NCI-H1048 (cell line): ENCODE measurements at places on chromosomes 16 and 17.

- DNase-seq, result no peak
These were observed 231.1 kb upstream of the CDH5 start for GRCh38 chr16:66135421-66135831.

- no peak for DNase-seq
These were observed 24.8 kb upstream of the MRPS23 start for GRCh38 chr17:57874434-57875289.

DNA sequence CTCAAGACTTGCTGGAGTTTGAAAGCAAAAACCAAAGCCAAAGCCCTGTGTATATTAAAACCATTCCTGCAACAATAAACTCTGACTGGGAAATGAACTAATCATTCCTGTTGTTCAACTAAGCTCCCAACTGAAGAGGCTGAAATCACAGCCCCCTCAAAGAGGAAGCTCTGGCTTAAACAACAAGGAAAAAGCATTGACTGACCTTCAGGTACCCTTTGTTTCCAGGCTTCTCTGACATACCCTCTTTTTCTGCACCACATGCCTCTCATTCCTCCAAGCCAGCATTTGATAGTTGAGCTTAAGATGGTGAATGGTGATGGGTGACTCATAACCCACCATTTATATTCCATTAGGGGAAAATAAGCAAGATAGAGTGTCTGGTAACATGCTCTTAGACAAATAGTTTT is 470.9 kb upstream of the SOX9 start:
- DNase-seq, result no peak

- no peak for DNase-seq
These were observed 15.0 kb upstream of the SALL1 start for GRCh38 chr16:51166091-51166490.

GRCh38 chr17:72516772-72517399 is 396.1 kb downstream of the SOX9 start:
- DNase-seq, result no peak

DNA sequence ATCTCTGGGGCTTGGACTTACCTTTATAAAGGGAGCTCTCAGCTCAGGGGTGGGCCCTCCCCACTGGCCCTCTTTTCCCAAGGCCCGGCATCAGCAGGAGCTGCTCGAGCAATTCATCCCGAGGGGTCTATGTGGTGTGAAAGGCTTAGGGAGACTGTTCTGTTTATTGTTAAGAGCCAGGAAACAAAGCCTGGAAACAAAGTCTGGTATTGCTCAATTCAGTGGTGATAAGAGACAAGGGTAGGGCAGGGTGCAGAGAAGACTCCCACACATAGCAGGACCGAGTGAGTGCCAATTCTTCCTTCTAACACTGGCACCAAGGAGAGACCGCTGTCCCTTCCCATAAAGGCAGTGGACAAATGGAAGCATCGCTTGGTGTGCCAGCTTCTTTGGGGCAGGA is 750.7 kb downstream of the KCNJ18 start:
- no peak for DNase-seq

- DNase-seq, result no peak
These were observed 618 bp downstream of the TRIM47 start for GRCh38 chr17:75877752-75878173.
